ENCODE measurements at places on chromosomes 5 and 9.

DNA sequence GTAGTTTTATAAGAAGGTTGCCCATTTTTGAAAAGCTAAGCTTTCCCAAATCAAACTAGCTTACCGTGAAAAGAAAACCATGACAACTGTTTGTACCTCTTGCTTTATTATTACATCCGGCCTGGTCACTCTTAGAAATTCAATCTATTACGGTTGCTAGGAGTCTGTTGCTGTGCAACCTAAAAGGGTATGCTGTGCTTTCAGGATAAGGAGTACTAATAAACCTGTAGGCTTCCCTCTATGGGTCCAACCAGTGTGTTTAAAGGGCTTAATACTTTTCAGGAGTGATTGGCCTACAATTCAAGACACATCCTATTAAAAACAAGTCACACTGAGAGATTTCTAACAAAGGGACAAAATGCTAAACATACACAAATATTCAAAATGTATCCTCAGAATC lies 27.1 kb downstream of the RFX3 start:
- DNase-seq, result no peak

DNA sequence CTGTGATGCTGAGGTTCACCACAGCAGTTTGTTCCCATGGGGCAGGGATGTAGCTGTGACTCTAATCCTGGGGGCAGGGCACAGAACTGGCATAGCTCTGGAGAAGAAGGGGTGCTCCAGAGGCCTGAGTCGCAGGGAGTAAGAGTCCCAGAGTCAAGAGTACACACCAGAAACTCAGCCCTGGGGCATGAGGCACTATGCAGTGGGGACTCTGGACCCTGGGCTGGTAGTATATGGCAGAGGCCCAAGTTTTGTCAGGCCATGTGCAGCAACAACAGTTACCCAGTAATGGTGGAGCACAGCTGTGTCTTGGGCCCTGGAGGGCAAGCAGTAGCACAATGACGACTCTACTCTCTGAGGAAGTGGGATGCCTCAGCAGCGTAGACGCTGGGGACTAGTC lies 42.9 kb downstream of the TMEM38B start:
- DNase-seq, result no peak

GRCh38 chr5:142515036-142515435 lies 170.9 kb downstream of the FGF1 start:
- DNase-seq, result no peak

DNA sequence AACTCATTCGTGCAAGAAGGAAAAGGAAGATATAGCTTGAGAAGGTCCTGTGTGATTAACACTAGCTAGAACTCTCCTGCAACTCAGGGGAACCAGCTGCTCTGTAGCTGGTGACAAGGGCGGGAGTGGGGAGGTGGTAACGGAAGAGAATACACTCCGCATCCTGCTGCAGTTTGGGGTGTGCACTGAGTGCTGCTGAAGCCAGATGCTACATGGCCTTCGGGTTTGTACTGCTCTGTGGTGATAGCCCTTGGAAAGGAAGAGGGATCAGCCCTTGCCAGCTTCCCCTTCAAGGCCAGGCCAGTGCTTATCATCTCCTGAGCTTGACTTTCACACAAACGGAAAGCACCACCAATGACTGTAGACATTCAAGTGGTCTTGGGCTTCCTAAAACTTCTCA lies 34.3 kb downstream of the FRMD3 start:
- DNase-seq, result no peak

DNA sequence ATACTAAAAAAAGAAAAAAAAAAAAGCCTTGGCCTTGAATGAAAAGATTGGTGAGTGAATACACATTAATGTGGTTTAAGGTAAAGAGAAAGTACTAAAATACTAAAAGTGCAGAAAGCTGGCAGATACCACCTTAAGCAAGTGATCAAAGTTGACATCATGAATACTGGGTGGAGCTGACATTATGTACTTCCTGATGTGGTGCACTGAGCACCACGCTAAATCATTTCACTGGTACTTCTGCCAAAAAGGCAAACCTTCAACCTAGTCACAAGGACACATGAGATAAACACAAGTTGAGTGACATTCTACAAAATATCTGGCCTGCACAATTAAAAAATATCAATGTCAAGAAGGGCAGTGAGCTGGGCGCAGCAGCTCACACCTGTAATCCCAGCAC lies 33.8 kb upstream of the PANK3 start:
- no peak for DNase-seq

DNA sequence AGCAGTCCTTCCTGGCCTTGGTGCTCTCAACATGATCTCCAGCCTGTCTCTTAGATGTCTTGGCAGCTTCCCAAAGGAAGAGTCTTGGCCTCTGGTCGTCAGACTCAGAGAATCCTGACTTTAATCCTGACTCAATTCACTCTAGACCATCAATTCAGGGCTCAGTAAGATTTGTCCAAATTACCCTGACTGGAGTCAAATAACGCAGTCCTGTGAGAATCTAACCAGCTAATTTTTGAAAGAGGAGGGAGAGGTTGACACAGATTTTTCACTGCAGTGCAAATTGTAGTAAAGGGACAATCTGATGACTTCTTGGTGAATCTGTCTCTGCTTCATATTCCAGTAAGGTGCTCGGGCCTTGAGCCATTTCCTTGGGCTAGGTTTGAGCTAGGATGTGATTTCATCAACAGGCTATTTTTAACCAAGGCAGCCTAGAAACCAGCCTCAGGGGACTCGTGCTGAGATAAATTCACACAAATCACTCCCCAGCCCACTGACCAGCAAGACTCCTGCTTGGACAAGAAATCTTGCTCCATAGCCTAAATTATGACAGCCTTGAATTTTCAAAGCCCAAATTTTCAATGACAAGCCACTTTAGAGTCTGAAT lies 257.4 kb downstream of the ENC1 start:
- DNase-seq, result no peak

GRCh38 chr5:179279347-179280094 lies 65.7 kb downstream of the ADAMTS2 start:
- no peak for DNase-seq

DNA sequence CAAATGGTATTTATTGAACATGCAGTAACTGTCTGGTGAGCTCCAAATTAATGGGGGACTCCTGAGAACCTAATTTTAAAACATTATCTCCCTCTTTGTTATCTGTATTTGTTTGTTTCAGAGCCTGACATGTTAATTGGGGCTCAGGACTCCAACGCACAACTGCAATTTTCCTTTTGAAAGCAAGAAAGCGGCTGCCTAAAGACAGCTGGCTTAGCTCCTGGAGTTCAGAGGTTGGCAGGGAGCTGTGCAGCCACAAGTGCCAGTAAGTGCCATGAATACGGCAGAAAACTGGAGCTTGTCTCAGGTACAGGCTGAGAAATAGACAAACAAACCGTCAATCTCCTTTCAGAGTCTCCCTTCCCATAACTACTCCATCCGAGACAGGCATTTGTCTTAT lies 80.9 kb downstream of the PPP2R2B start:
- DNase-seq, result no peak

- DNase-seq, result peak; percentile 78
Measured at GRCh38 chr5:179818746-179819295, 1.9 kb upstream of the SQSTM1 start.

DNA sequence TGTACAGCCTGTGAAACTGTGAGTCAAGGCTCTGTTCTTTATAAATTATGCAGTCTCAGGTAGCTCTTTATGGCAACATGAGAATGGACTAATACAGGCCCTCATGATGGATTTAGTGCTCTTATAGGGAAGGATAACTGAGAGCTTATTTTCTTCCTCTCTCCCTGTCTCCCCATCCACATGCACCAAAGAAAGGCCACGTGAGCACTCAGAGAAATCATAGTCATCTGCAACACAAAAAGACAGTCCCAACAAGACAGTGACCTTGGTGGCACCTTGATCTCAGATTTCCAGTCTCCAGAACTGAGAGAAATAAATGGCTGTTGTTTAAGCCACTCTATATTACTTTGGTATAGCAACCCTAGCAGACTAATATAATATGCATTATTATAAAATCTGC lies 2133.6 kb upstream of the ACO1 start:
- DNase-seq, result no peak

- no peak for DNase-seq
Measured at GRCh38 chr5:126016256-126016655, 407.0 kb upstream of the GRAMD2B start.

- DNase-seq, result no peak
Measured at GRCh38 chr5:92678640-92679039, 902.4 kb downstream of the NR2F1-AS1 start.

DNA sequence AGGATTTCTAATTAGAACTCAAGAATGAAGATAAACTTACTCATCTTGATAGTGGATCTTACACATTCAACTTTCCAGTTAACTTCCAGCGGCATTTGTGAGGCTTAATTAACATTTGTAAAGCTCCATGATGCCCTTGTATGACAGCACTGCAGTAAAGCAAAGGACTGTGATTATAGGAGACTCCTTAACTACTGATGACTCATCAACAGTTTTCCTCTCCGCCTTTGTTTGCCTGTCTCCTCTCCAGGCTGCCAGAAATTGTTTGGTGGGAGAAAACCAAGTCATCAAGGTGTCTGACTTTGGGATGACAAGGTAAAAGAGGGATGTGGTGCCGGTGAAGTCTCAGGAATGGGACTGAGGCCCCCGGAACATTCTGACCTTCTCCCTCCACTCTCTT lies 20.4 kb upstream of the CYFIP2 start:
- DNase-seq, result no peak

DNA sequence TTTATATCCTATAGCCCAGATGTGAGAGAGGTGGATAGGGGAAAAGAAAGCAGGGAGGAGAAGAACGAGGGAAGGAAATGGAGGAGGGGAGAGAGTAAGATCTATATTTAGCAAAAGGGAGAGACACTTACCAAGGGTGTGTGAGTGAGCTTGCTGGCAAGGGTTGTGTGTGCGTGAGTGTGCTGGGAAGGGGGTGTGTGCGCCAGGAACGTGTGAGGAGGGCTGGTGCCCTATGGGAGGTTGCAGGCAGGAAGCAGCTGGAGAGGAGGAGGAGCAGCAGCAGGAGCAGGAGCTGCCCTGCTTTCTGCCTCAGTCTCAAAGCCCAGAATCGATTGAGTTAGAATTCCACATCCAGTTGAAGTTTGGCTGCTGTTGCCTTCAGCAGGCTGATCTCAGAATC lies 148.3 kb upstream of the RUSC2 start:
- no peak for DNase-seq

GRCh38 chr5:170075696-170076095 lies 30.0 kb upstream of the FOXI1 start:
- no peak for DNase-seq

GRCh38 chr9:6557883-6558616 lies 87.5 kb downstream of the GLDC start:
- DNase-seq, result no peak

- DNase-seq, result no peak
Measured at GRCh38 chr5:42242210-42242609, 181.0 kb upstream of the GHR start.

- DNase-seq, result no peak
Measured at GRCh38 chr5:137831526-137831925, 36.1 kb upstream of the MYOT start.

GRCh38 chr9:87950765-87951488 lies 23.4 kb downstream of the CDK20 start:
- no peak for DNase-seq

- DNase-seq, result no peak
Measured at GRCh38 chr5:172336676-172337285, 53.2 kb upstream of the UBTD2 start.

DNA sequence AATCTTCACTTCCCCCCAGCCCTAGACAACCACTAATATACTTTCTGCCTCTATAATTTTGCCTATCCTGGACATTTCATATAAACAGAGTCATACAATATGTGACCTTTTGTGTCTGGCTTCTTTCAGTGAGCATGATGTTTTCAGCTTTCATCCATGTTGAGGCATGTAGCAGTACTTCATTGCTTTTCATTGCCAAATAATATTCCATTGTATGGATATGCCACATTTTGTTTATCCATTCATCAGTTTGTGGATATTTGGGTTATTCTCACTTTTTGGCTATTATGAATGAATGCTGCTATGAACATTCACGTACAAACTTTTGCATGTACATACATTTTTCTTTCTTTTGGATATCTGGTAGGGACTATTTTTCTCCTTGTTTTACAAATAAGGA lies 49.0 kb downstream of the WWC1 start:
- DNase-seq, result no peak

- DNase-seq, result no peak
Measured at GRCh38 chr9:128144239-128145181, 4.7 kb upstream of the LCN2 start.

DNA sequence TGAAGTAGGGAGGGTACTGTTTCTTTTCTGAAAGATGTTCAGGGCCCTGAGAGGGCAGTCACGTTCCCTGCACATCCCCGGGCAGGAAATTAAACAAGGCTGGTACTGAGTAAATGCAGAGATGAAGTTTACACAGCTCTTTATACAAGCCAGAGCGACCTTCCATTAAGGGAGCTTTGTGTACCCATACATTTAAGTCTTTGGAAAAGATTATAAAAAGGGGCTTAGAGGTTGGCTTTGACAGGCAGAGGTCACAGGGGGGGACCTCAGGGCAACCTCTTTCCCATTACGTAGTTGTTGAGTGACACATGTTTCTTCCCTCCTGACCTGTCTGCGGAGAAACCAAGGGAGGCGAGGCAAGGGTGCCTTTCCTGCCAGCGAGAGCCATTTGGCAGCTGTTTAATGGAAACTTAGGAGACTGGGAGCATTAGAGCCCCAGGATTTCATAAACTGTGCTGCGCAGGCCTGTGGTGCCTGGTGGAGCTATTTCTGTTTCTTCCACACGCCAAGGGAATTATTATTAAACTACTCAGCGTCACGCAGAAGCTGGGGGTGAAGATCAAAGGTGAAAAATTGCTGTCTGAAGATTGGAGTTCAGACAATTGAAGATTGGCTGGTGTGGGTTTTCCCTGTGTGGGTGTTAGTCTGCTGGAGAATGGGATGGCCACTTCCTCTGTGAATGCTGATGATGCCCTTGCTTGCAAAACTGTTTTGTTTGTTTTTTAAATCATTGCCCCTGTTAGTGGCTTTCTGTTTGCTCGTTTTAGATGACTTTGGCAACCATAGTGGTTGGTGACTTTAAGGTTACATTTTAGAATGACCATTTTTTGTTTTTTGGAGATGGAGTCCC lies 3.2 kb upstream of the SMIM32 start:
- no peak for DNase-seq

GRCh38 chr5:32173267-32174010 lies 680 bp downstream of the GOLPH3 start:
- DNase-seq, result peak; percentile 29

- DNase-seq, result no peak
Measured at GRCh38 chr5:133663397-133664054, 51.2 kb upstream of the FSTL4 start.

GRCh38 chr9:6566409-6567139 lies 79.0 kb downstream of the GLDC start:
- DNase-seq, result peak; percentile 7

DNA sequence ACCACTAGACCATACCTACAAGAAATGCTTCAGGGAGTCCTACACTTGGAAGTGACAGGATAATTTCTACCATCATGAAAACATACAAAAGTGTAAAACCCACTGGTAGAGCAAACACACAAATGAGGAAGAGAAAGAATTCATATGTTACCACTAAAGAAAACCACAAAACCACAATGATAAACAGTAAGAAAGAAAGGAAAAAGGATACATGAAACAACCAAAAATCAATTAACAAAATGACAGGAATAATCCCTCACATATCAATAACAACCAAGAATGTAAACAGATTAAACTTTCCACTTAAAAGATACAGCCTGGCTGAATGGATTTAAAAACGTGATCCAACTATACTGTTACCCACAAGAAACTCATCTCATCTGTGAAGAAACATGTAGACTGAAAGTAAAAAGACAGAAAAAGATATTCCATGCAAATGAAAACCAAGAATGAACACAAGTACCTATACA lies 83.4 kb downstream of the LPAR1 start:
- no peak for DNase-seq
